HCT116 (cell line): ENCODE measurements at places on chromosomes 5 and 9.

DNA sequence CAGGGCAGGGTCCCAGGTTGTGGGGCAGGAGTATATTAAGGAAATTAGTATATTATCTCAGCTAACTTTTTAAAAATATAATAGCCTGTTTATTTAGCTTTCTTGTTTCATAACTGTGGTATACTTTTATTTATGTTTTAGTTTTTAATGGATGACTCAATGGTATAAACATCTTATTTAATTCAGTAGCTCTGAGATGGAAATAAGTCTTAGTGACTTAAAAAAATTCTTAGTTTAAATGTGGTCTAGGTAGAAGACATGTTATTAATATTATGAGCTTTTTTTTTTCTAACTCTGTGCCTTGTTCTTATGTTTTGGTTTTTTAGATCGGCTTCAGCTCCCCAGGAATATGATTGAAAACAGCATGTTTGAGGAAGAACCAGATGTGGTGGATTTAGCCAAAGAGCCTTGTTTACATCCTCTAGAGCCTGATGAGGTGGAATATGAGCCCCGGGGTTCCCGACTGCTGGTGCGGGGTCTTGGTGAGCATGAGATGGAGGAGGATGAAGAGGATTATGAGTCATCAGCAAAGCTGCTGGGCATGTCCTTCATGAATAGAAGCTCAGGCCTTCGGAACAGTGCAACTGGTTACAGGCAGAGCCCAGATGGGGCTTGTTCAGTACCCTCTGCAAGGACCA, 43.1 kb downstream of the LNPEP start:
- H3K27ac ChIP-seq, result no peak overlapping the region
- no peaks in the 10 kb centered on the region for H3K4me1 ChIP-seq
- no peaks in the 10 kb centered on the region for H3K36me3 ChIP-seq
- H3K27me3 ChIP-seq, result no peaks in the 10 kb centered on the region

DNA sequence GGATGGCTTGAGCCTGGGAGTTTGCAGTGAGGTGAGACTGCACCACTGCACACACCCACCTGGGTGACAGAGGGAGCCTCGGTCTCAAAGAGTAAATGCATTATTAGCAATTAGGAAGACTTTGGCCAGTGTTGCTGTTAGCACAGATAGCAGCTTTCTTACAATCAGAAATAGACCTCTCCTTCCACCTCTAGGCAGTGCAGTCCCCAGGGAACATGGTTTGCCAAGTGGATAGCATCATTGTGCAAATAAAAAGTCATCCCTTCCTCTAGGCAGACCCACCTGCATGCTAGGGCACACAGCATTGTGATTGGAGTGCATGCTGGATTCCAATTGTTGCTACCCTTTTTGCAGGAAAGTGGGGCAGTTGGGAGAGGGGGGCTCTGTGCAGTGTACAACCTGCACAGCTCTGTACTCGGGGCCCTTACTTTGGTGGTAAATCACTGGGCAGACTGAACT, 77.9 kb upstream of the KLF9 start:
- H3K4me1 ChIP-seq, result peaks cover 7% of the 10 kb centered on the region
- H3K36me3 ChIP-seq, result no peaks in the 10 kb centered on the region
- no peak overlapping the region for H3K27ac ChIP-seq
- DNase-seq, result no peak
- H3K27me3 ChIP-seq, result no peaks in the 10 kb centered on the region
- no peak overlapping the region for H3K4me3 ChIP-seq

GRCh38 chr5:134111741-134112647, 2.5 kb upstream of the TCF7 start:
- no peaks in the 10 kb centered on the region for H3K36me3 ChIP-seq
- no peak overlapping the region for H3K4me3 ChIP-seq
- no peak for DNase-seq
- H3K27ac ChIP-seq, result no peak overlapping the region

DNA sequence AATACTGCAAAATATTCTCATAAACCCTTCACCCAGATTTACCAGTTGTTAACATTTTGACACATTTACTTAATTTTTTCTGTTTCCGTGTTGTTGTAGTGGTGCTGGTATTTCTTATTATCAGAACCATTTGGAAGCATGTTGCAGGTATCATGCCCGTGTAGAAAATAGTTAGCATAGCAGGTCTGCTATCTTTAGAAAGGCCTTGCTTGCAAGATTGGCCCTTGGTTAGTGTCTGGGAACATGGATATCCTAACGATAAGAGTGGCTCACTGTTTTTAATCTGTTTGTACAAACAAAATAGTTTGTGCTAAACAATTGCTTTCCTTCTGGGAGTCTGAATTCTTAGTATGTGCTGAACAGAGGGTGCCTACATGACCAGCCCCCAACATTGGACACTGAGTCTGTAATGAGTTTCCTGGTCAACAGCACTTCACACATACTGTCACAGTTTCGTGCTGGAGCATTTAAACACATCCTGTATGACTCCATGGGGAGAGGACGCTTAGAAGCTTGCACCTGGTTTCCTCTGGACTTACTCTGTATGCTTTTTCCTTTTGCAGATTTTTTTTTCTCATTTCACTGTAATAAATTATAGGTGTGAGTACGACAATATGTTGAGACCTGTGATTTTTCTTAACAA, 66.9 kb downstream of the MAN2A1 start:
- no peaks in the 10 kb centered on the region for H3K36me3 ChIP-seq
- no peak overlapping the region for H3K27ac ChIP-seq
- no peaks in the 10 kb centered on the region for H3K27me3 ChIP-seq
- no peaks in the 10 kb centered on the region for H3K4me1 ChIP-seq

GRCh38 chr9:38281196-38281595, 111.3 kb upstream of the ALDH1B1 start:
- H3K27me3 ChIP-seq, result no peaks in the 10 kb centered on the region
- no peaks in the 10 kb centered on the region for H3K4me1 ChIP-seq

- H3K27me3 ChIP-seq, result no peaks in the 10 kb centered on the region
- H3K4me3 ChIP-seq, result no peak overlapping the region
- H3K27ac ChIP-seq, result no peak overlapping the region
- H3K4me1 ChIP-seq, result no peaks in the 10 kb centered on the region
- H3K36me3 ChIP-seq, result no peaks in the 10 kb centered on the region
Observed at GRCh38 chr5:122559676-122560075, 215.2 kb upstream of the SNX2 start.

GRCh38 chr9:2116073-2116472, 100.9 kb downstream of the SMARCA2 start:
- H3K4me1 ChIP-seq, result no peaks in the 10 kb centered on the region
- no peak overlapping the region for H3K27ac ChIP-seq
- DNase-seq, result peak; percentile 12
- no peaks in the 10 kb centered on the region for H3K27me3 ChIP-seq
- no peaks in the 10 kb centered on the region for H3K36me3 ChIP-seq
- no peak overlapping the region for H3K4me3 ChIP-seq

DNA sequence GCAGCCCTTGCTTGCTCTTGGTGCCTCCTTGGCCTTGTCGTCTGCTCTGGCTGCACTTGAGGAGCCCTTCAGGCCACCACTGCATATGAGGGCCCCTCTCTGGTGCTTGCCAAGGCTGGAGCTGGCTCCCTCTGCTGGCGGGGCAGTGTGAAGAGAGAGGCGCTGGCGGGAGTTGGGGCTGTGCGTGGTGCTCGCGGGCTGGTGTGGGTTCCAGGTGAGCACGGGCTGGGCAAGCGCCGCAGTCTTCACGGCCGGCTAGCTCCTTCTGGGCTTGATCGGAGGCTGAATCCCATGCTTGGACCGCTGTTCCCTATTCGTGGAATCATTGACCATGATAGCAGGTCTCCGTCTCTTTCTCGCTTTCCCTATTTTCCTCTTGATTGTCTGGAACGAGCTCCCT, 56.5 kb downstream of the XRCC4 start:
- no peaks in the 10 kb centered on the region for H3K36me3 ChIP-seq
- H3K27ac ChIP-seq, result no peak overlapping the region
- DNase-seq, result no peak
- no peaks in the 10 kb centered on the region for H3K4me1 ChIP-seq
- no peak overlapping the region for H3K4me3 ChIP-seq

- H3K4me3 ChIP-seq, result no peak overlapping the region
- no peaks in the 10 kb centered on the region for H3K4me1 ChIP-seq
- no peak overlapping the region for H3K27ac ChIP-seq
- H3K36me3 ChIP-seq, result no peaks in the 10 kb centered on the region
Observed at GRCh38 chr9:15982182-15982581, 429.3 kb downstream of the CCDC171 start.

GRCh38 chr5:79120221-79120620, 8.6 kb downstream of the BHMT start:
- no peak for DNase-seq
- no peaks in the 10 kb centered on the region for H3K27me3 ChIP-seq
- no peak overlapping the region for H3K27ac ChIP-seq

DNA sequence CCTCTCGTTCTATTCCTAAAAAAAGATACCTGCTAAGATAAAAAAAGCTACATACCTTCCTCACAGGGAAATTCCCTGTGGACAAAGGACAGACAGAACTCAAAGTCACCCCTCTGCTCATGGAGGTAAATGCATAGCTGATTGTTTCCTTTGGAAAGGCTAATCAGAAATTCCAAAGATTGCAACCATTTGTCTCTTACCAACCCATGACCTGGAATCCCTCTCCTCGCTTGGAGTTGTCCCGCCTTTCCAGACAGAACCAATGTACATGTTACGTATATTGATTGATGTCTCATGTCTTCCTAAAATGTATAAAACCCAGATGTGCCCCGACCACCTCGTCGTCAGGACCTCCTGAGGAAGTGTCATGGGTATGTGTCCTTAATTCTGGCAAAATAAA, 49.2 kb upstream of the LIFR start:
- H3K4me1 ChIP-seq, result peaks cover 26% of the 10 kb centered on the region
- no peak overlapping the region for H3K4me3 ChIP-seq
- no peaks in the 10 kb centered on the region for H3K36me3 ChIP-seq
- no peak overlapping the region for H3K27ac ChIP-seq
- DNase-seq, result no peak
- H3K27me3 ChIP-seq, result no peaks in the 10 kb centered on the region

DNA sequence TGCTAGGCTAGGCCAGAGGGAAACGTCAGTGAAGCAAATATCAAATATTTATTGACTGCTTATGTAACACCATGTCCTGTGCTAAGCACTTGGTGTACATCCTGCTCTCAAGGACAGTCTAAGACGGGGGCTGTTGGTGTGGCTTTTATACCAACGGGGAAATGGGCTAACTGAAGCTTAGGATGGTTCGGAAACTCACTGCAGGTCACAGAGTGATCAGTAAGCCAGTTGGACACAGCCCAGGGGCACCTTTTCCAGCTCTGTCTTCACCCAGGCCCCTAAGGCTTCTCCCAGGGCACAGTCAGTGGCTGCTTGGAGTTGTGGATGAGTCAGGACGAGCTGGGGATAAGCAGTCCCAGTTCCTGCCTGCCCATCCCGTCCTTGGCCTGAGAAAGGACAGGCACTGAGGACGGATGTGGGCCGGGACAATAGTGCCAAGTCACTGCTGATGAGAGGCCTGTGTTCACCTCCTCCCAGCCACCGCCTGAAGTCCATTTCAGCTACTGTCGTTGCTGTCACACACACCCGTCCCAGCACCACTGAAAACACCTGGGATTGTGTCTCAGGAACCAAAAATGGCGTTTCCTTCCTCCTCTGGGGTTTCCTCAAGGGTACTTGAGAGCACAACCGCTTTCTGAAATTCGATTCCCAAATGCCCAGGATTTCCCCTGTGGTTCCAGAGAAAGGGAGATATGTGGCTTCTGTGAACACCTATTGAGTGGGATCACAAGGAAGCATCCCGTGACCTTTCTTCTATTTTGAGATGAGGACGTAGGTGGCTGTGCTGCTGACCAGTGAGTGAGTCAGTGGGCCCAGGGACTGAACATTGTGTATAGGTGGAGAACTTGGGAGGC, 17.5 kb upstream of the SPRY4 start:
- peak overlapping the region; percentile 40 for H3K27ac ChIP-seq
- peaks cover 22% of the 10 kb centered on the region; the same call in 1 of the 2 replicates for H3K36me3 ChIP-seq
- DNase-seq, result no peak
- H3K4me3 ChIP-seq, result no peak overlapping the region
- peaks cover 40% of the 10 kb centered on the region for H3K4me1 ChIP-seq

- no peak overlapping the region for H3K4me3 ChIP-seq
- no peaks in the 10 kb centered on the region for H3K36me3 ChIP-seq
- H3K4me1 ChIP-seq, result peaks cover 10% of the 10 kb centered on the region
- H3K27me3 ChIP-seq, result no peaks in the 10 kb centered on the region
- no peak overlapping the region for H3K27ac ChIP-seq
Observed at GRCh38 chr9:125820100-125820804, 73.1 kb downstream of the PBX3 start.

GRCh38 chr5:33258553-33258952, 182.2 kb upstream of the TARS1 start:
- H3K4me1 ChIP-seq, result no peaks in the 10 kb centered on the region
- H3K27ac ChIP-seq, result no peak overlapping the region
- no peak for DNase-seq
- H3K36me3 ChIP-seq, result no peaks in the 10 kb centered on the region
- H3K27me3 ChIP-seq, result no peaks in the 10 kb centered on the region
- no peak overlapping the region for H3K4me3 ChIP-seq

DNA sequence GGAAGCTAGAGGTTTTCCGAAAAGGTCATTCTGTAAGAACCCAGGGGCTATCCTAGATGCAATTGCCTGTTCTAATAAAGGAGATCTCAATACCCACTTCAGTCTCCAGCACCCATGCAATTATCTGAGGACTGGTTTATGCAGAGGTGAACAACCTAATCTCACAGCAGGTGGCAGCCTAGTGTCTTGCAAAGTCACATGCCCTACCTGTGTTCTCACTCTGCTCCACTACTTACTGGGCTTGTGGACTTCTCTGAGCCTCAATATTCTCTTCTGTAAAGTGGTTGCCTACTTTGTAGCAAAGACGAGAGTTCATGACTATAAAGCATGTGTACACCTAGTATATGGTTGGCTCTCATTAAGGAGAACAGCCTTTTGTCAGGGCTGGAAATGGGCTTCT, 21.0 kb upstream of the ALDH1B1 start:
- H3K4me1 ChIP-seq, result no peaks in the 10 kb centered on the region
- H3K4me3 ChIP-seq, result no peak overlapping the region
- DNase-seq, result peak; percentile 41
- H3K36me3 ChIP-seq, result no peaks in the 10 kb centered on the region

GRCh38 chr9:112863214-112863613, 27.5 kb downstream of the SLC46A2 start:
- H3K27me3 ChIP-seq, result no peaks in the 10 kb centered on the region
- peaks cover 25% of the 10 kb centered on the region for H3K4me1 ChIP-seq
- H3K36me3 ChIP-seq, result no peaks in the 10 kb centered on the region
- DNase-seq, result no peak
- no peak overlapping the region for H3K4me3 ChIP-seq
